Femur (tissue), 1 donor: ENCODE measurements at places on chromosomes 2 and 18.

- DNase-seq = peak; percentile 62
These were observed 88.0 kb downstream of the LTBP1 start for GRCh38 chr2:33034784-33035183.

GRCh38 chr18:28063271-28063761 lies 113.6 kb downstream of the CDH2 start:
- no peak for DNase-seq

- DNase-seq = no peak
These were observed 190.1 kb upstream of the GLI2 start for GRCh38 chr2:120545521-120546047.

- DNase-seq = no peak
These were observed 76.5 kb downstream of the NOL10 start for GRCh38 chr2:10613263-10613662.

- DNase-seq = no peak
These were observed 5.2 kb downstream of the EML6 start for GRCh38 chr2:54728669-54729120.

- peak; percentile 64 for DNase-seq
These were observed 32.5 kb upstream of the CD28 start for GRCh38 chr2:203673933-203674332.

- DNase-seq = no peak
These were observed 291.1 kb downstream of the ARHGAP15 start for GRCh38 chr2:143420313-143420712.

DNA sequence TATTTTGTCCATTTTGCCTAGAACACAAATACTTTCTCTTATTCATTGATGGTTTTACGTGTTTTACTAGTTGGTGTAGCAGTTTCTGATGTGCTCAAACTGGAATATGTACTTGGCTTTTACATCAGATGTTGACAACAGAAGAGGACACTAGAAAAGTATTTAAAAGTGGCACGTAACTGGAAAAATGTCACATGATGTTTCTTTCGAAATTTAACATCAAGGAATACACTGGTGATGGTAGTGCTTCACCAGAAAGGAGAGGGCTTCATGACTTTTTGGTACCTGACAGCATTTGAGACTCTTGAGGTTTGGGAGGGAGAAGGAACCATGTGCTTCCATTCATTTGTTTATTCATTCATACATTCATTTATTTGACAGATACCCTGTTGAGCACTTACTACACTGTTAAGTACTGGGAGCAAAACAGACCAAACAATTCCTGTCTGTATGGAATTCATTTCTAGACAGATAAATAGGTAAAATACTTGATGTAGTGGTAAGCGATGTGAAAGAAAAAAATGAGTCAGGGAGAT lies 1.5 kb downstream of the GIGYF2 start:
- DNase-seq = no peak

- peak; percentile 69 for DNase-seq
These were observed 52.0 kb downstream of the CDC42EP3 start for GRCh38 chr2:37619230-37619958.

GRCh38 chr2:205730701-205731582 lies 48.6 kb downstream of the NRP2 start:
- DNase-seq = peak; percentile 70

GRCh38 chr2:132671151-132671835 lies 1.3 kb upstream of the LYPD1 start:
- peak; percentile 23 for DNase-seq

DNA sequence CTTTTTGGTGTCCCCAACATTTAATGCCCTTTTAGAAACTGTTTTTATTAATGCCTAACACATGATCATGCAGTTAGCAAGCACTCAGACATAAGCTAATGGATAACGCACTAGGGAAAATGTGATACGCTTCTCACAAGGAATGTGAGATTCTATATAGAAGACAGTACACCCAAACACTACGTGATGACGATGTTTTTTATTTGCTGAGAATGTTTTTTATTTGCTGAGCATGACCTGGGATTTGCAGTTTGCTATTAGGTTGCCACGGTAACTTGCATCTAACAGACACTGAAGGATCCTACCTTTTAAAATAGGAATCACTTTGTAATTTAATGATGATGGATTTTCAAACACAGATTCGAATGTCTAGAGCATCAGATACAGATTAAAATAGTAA lies 4.9 kb downstream of the SMC6 start:
- no peak for DNase-seq

GRCh38 chr2:68216454-68217310 lies 35.6 kb downstream of the PPP3R1 start:
- no peak for DNase-seq

DNA sequence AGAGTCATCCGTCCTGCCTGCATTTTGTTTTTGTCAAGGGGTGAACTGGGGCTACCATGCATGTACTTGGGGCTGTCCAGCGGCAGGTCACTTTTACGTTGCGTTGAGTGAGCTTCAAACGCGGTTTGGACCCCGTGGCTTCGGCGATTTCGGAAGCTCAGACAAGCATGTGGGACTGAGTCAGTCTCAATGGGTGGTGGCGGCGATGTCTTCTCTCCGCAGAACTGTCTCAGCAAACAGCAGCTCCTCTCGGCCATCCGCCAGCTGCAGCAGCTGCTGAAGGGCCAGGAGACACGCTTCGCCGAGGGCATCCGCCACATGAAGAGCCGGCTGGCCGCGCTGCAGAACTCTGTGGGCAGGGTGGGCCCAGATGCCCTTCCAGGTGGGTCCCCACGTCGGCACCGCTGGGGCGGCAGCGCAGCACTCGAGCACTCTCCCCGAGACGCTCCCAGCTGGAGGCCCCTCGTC lies 21.3 kb downstream of the FBLN7 start:
- DNase-seq = no peak

- no peak for DNase-seq
These were observed 8.6 kb upstream of the TMEM214 start for GRCh38 chr2:27024188-27024587.

- peak; percentile 59 for DNase-seq
These were observed 56.8 kb downstream of the ASXL2 start for GRCh38 chr2:25821225-25822056.

- DNase-seq = no peak
These were observed 222.3 kb downstream of the ZBTB7C start for GRCh38 chr18:48186861-48187260.

- DNase-seq = no peak
These were observed 22.7 kb downstream of the AOX1 start for GRCh38 chr2:200608341-200609027.

- DNase-seq = peak; percentile 67
These were observed at the start of gene KCNF1 for GRCh38 chr2:10911291-10912075. TSS of gene KCNF1 (plus strand) at chr2:10911934. CDS start at chr2:10912427, 493 bp downstream.

DNA sequence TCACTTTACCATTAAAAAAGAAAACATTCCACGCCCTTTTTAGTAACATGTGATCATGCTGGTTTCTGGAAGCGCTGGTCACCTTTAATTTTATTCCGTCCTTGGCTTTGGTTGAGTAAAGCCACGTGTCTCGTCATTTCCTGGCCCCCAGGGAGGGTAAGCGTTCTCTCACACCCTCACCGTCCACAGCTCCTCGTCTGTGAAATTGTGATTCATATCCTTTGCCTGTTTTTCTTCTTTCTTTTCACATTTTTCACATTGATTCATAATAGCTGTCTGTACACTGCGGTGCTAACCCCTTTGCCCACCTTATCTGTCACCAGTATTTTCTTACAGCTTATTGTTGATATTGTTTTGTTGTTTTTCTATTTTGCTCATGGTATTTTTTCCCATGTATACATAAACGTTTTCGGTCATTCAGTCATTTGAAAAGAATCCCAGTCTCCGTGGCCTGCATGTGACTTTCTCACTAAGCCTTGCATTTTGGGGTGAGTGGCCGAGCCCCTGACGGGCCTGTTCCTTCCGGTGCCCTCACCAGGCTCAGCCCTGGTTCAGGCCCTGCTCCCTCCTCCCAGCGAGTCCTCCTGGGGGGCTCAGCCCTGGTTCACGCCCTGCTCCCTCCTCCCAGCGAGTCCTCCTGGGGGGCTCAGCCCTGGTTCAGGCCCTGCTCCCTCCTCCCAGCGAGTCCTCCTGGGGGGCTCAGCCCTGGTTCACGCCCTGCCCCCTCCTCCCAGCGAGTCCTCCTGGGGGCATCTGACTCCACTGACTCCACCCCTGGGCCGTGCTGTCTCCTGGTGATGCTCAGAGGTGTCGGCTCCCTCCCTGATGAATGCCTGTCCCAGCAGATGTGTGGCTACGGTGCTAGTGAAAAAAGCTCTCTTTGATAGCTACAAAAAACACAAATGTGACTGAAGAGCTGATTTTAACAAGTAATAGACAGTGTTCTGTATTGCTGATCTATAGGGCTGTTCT lies 249.7 kb upstream of the PXDN start:
- no peak for DNase-seq

- DNase-seq = no peak
These were observed 167.5 kb upstream of the SMAD2 start for GRCh38 chr18:48098007-48098406.

DNA sequence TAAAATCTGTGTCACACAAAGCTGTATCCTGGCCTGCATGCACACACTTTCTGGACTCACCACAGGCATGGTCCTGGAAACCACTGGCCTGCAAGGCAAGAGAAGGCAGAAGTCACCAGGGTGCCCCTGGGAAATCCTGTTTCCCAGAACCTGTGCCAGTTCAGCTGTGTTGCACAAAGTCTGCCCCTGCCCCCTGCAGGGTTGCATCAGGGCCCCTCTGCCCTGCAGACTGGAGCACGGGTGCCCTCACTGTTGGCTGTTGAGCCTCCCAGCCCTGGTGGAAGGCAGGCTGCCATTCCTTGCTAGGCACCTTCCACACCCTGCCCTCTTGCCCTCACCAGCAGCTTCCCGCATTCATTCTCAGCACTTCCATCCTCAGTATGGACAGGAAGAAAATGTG lies 18.0 kb upstream of the TUBB6 start:
- DNase-seq = no peak

- DNase-seq = no peak
These were observed 35.0 kb downstream of the NDC80 start for GRCh38 chr18:2606335-2606734.

GRCh38 chr2:185876234-185876633 lies 137.6 kb downstream of the FSIP2 start:
- DNase-seq = no peak

DNA sequence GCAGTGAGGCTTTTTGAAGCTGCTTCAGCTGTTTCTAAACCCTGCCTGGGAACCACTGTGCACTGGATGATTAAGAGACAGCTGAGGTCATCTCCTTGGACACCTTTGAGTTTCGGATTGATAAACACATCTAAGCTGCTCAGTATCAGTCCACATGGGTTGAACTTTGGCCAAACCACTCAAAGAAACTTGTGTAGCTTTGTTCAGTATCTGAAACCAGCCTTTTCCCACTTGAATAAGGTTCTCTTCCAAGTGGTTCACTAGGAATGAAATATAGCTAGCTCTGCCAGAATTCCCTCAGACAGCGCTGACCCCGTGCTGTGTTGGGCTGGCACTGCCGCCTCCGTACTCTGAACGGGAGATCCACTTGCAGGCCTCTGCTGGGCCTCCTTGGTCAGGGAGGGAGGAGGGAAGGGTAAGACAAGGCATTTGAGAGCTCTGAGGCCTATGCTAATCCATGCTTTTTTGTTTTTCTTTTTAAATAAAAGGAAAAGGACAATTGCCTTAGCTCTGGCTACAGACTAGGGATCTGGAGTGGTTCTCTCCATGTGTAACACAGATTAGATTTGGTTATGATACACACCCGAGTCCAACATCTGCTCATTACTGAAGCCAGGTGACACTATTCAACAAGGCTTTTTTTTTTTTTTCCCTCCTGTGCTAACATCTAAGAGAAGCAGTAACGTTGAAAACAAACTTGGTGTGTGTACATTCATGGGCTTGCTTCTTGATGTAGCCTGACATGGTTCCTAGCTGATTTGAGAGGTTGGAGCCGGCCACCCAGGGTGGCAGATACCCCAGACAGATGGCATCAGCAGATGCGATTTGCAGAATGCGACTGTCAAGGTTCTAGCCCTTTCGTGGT lies 67.7 kb downstream of the NCK2 start:
- DNase-seq = peak; percentile 65

- no peak for DNase-seq
These were observed 175.0 kb downstream of the ALPK2 start for GRCh38 chr18:58453913-58454317.

GRCh38 chr2:193153576-193153975 lies 958.8 kb upstream of the TMEFF2 start:
- DNase-seq = no peak

GRCh38 chr2:45716915-45717314 lies 65.4 kb downstream of the PRKCE start:
- DNase-seq = no peak

- no peak for DNase-seq
These were observed 411 bp downstream of the RNASEH1 start for GRCh38 chr2:3557639-3558204.

- DNase-seq = no peak
These were observed 6.6 kb upstream of the ASAP2 start for GRCh38 chr2:9199716-9200632.

- no peak for DNase-seq
These were observed 224.3 kb downstream of the NDUFA10 start for GRCh38 chr2:239800785-239801386.

DNA sequence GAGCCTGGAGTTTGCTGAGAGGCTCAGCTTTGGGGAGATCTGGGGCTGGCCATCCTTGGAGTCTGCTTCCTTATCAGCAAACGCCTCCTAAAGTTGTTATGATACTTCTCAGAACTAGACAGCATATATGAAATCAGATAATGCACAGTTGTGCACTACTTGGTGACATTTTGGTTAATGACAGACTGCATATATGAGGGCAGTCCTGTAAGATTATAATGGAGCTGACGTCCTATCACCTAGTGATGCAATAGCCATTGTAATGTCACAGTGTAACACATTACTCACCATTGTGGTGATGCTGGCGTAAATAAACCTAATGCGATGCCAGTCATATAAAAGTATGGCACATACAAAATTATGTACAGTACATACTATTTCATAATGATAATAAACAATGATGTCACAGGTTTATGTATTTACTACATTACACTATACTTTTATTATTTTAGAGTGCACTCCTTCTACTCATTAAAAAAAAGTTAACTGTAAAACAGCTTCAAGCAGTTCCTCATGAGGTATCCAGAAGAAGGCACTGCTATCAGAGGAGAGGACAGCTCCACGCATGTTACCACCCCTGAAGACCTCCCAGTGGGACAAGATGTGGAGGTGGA lies 298.1 kb upstream of the REV1 start:
- DNase-seq = no peak

DNA sequence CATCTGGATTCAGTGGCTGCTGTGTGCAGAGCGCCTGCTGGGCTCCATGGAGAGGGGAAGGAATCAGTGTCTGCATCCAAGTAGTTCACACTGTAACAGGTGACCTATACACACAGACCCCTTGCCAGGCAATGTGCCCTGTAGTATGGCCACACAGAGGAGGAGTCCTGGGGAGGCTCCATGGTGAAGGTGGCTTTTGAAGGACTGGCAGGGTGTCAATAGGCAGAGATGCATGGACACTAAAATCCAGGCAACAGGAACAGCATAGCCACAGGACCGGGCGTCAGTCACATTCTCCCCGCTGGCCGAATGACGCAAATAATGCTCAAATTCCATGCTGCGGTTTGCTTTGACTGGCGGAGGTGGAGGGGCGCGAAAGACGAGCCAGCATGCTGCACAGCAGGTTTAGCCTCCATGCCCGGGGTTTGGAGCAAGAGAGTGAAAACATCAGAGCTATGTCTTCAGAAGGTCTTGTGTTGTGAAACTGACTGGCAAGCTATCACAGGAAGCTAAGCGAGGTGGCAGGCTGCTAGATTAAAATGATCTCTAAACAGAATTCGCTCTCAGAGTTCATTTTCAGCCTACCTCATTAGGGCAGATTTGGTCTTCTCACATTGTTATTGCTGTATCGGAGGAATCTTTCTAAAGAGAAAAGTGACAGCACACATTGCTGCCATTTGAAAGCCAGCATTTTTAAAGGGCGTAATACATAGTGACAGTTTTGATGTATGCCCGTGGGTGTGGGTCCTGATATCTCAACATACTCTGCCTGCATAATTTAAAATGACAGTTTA lies 1.2 kb upstream of the CHMP1B start:
- peak; percentile 87 for DNase-seq

GRCh38 chr2:201886504-201886903 lies 80.2 kb downstream of the CDK15 start:
- DNase-seq = no peak
